Calu3 (cell line): ENCODE measurements at places on chromosomes 2 and 18. TPM values are rescaled to one million over a fixed set of nuclear protein-coding genes. Genes with fewer than 3 reads are reported as not detected.

- no peak for DNase-seq
Measured at GRCh38 chr2:12835733-12836132, 119.0 kb downstream of the TRIB2 start.

GRCh38 chr2:237860273-237860935, 981 bp downstream of the RAMP1 start:
- no peak for DNase-seq

DNA sequence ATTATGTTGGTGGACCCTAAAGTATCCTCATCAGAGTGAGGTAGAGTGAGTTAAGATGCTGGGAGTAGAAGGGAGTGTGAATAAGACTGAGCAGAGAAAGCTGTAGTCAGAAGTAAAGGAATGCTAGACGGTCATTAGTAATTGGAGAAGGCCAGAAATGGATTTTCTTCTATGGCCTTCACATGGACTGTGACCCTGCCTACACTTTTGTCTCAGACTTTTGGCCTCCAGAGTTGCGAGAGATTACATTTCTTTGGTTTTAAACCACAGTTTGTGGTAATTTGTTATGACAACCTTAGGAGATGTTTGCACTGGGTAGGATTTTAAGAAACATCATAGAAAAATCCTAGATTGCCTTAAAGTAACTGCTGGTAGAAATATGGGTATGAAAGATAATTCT, 1267.7 kb upstream of the TMEFF2 start:
- no peak for DNase-seq

DNA sequence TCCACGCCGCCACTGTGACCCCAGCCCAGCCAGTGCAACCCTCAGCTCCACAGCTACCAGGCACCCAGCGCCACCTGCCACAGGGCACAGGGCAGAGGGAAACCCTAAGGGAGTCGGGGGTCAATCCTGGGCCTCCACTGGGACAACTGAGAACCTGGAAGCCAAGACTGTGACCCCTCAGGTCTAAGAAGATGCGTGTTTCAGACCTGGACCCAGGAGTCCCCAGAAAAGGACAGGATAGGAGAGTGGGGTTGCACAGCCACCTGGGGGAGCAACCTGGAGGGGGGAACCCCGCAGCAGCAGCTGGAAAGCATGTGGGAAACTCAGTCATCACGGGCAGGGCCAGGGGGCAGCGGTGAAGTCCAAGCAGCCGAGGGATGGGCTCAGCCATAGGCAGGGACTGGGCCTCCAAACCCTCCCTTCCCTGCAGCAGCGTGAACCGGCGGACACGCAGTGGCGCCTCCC, 4.1 kb downstream of the ESPNL start:
- DNase-seq: no peak

DNA sequence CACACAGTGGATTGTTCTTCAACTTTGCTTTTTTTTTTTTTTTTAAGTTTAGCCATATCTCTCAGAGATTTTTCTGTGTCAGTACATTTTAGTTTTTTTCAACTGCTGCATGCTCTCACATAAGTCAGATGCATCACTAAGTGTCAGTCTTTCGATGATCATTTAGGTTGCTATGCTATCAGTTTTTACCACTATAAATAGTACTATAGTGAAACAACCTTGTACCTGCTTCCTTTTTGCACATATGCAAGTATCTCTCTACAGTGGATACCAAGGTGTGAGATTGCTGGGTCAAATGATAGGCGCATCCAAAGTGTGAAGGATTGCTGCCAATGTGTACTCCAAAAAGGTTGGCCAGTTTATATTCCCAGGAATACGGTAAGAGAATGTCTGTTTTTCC, 33.5 kb upstream of the MAP4K3 start:
- DNase-seq: no peak

GRCh38 chr2:148132412-148132811, 111.5 kb downstream of the MBD5 start:
- DNase-seq: no peak

GRCh38 chr2:201959198-201959597, 74.5 kb upstream of the FZD7 start:
- no peak for DNase-seq

- no peak for DNase-seq
Measured at GRCh38 chr18:31720867-31721266, 36.5 kb upstream of the B4GALT6 start.

TTN gene
- total RNA-seq: 0.07 and 0.24 TPM in 2 replicates

DNA sequence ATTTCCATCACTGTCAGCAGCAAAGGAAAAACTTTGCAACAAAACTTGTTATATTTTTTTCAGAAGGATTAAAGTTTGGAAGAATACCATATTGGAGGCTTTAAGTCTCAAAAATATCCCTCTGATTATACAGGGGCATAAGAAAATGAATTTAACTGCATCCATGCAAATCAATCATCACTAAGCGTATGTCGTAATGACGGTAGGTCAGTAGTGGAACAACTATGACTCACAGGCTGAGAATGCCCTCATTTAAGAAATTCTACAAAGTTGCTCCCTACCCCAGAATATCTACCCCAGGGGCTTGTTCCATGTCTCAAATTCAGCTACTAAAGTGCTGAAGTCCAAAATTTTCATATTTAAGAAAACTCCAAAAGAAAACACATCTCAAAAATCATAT, 12.5 kb upstream of the NAB1 start:
- peak; percentile 28 for DNase-seq

GRCh38 chr2:159030674-159031380, 62.4 kb downstream of the TANC1 start:
- peak; percentile 23 for DNase-seq
